Naive thymus-derived CD4-positive, alpha-beta T cell (primary cell): ENCODE measurements at places on chromosomes 6 and 20.

- DNase-seq, result no peak
These were observed 35.9 kb downstream of the DUSP22 start for GRCh38 chr6:328136-328670.

GRCh38 chr20:24895898-24896658 is 53.0 kb upstream of the CST7 start:
- no peak for DNase-seq

DNA sequence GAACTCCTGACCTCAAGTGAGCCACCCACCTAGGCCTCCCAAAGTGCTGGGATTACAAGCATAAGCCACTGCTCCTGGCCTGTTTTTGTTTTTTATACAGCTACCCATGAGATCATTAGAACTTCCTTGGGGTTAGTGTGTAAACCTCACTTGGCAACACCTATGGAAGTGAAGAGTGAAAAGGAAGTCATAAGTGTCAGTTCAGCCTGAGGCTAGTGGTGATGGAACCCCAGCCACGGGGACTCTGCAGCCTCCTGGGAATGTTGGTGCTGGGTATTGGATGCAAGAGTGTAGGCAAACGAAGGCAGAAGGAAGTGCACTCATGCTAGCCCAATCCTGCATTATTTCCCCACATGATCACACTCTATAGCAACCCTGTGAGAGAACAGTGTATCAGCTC is 33.6 kb upstream of the FUCA2 start:
- no peak for DNase-seq

GRCh38 chr6:168320634-168321033 is 1.1 kb upstream of the DACT2 start:
- DNase-seq, result no peak

GRCh38 chr6:17905611-17906592 is 81.5 kb downstream of the KIF13A start:
- DNase-seq, result no peak

- DNase-seq, result no peak
These were observed 1.8 kb upstream of the TBPL1 start for GRCh38 chr6:133951227-133951626.
